Activated CD8-positive, alpha-beta memory T cell treated with anti-CD3 and anti-CD28 coated beads for 1 hour (primary cell): ENCODE measurements at places on chromosomes 16 and 17.

GRCh38 chr17:50364715-50365114 is 8.3 kb downstream of the MRPL27 start:
- DNase-seq = no peak

- no peak for DNase-seq
These were observed 56.0 kb downstream of the ABAT start for GRCh38 chr16:8730335-8730915.

DNA sequence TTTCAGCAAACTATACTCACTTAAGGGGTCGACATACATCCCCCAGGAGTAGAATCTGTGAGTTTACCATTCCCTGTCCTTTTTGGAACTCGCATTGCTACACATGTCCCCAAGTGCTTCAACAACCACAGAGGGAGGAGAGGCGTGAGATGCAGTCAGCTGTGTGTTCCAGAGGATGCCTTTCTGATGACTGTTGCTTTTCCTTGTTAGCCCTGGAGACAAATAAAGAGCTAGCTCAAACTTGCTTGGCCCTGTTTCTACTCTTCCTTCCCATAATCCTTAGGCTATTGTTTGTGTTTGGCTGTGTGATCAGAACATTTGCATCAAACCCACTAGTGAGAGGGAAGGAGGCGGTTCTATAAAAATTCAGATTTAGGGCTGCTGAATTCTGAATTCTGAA is 264.0 kb downstream of the ENGASE start:
- DNase-seq = no peak

DNA sequence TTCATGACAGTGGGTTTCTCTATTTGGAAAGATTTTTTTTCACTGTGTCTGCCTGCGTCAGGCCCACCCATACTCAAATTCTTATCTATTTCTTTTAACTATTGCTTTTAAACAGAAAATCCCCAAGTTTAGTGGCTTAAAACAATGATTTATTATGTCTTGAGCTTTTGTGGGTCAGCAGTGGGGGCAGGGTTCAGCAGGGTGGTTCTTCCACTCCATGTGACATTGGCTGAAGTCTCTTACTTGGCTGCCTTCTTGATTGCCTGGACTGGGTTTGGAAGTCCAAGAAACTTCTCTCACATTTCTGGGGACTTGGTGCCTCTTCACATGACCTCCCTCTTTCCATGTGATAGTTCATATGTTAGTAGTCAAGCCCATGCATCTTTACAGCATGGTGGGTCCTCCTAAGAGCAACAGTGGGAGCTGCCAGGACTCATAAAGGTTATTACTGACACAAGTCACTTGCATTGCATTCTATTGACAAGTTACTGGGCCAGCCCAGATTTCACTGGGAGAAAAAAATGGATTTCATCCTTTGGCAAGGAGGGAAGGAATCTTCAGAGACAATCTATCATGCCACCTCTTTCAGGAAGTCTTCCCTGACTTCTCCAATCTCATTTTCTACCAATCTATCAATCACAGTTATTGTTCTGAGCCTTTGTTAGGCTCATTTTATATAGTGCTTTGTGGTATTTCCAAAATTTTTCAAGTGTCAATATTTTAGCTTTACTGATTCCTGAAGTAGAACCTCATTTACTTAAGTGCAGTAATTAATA is 436.1 kb downstream of the XYLT1 start:
- DNase-seq = no peak

- no peak for DNase-seq
These were observed 77.6 kb downstream of the CMIP start for GRCh38 chr16:81522108-81522701.

GRCh38 chr16:29649588-29650494 is 13.2 kb upstream of the SPN start:
- DNase-seq = no peak

DNA sequence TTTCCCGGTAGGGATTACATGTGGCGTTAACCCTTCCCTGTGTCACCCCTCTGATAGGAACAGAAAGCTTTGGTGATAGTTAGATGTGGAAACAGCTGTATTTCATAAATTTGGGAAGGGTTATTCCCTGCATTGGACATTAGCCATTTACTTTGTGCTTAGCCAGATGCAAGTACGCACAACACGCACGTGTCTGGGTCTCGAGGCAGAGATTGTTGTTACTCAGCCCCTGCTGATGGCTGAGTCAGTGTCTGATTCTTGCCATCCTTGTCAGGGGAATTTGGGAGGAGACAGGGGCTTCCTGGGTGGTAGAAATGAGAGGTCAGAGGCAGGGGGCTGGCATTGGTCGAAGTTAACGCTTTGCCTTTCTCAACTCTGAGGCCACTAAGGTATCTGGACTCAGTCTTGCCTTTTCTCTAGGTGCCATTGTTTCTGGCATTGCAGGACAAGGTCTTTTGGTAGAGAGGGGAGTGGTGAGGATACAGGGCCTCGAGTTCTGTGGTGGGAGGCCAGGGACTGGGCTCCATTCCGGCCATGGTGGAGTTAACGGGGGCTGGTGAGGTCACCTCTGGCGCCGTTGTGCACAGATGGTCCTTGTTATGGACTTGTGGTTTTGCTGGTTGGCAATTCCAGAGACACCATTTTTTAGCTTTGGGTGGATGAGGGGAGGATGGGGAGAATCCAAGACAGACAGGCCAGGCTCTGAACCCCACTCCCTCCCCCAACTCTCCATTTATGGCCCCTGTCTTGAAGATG is 8.2 kb downstream of the MMP2 start:
- DNase-seq = no peak

DNA sequence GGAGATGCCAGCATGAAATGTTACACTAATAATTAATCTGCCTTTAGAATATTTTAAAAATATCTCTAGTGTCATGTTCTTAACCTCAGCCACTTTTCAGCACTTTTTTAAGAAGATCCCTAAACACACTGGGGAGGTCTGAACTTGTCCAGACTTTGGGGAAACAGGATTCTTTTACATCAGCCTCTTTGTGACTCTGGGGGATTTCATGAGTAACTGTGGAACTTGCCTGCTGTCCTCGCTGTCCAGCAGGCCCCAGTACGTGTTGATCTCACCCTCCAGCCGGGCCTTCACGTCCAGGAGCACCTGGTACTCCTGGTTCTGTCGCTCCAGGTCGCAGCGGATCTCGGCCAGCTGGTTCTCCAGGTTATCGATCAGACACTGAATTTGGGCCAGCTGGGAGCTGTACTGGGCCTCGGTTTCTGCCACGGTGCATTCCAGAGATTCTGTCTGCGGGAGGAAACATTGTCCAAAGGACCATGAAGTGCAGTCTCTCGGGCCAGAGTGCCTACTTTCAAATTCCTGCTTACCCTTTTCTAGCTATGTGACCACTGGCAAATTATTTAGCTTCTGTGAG is 5.5 kb downstream of the KRT40 start:
- DNase-seq = no peak

DNA sequence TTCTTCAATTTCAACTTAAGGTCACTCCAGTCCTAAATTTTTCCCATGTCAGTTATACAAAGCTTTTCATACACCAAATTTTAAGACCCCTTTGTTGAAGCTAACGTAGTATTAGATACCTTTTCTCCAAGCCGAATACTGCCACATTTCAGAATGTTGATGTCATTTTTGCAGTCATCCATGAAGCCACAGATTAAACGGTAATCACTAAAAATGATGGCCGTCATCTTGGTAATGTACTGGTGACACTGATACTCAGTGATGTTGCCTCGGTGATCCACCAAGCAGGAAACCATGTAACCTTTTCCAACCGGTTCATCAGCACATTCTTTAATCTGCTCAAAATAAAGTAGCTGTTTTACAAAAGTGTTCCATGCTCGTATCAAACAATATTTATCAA is 82.1 kb upstream of the CLEC18B start:
- DNase-seq = no peak

GRCh38 chr16:77112746-77113145 is 78.2 kb upstream of the MON1B start:
- no peak for DNase-seq

- DNase-seq = no peak
These were observed 895 bp downstream of the SEPTIN1 start for GRCh38 chr16:30381291-30382041.

DNA sequence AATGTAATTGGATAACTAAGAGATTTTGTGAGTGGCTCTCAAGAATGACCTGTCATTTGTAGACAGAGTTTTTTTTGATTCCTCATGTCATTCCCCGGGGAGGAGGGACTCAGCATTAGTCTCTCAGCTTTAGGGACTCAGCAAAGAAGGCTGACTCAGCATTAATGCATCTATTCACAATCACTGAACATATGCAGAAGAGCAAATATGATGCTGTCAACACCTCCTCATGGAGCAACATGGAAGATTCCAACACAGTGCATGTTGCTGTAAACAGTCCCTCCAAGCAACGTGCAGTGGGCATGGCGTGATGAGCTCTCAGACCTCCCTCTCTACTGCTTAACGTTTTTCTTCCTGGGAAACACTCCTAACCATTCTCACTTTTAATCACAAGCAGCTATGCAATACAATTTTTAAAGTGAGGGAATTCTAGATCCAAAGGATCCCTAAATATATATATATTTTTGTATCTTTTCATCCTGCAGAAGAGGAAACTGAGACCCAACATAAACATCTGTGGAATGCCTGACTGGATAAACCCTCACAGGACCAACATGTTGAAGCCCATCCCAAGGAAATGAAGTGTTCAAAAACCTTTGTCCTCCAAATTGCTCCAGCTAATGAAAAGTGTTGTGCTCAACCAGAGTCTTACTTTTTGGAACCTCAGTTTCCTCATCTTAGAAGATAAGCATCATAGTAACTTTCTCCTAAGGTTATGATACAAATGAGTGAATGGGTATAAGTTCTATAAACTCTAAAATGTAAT is 38.9 kb downstream of the TMEM100 start:
- no peak for DNase-seq

GRCh38 chr17:59688008-59688407 is 19.2 kb downstream of the PTRH2 start:
- no peak for DNase-seq

- no peak for DNase-seq
These were observed 37.6 kb upstream of the DHRS7B start for GRCh38 chr17:21089145-21089544.

DNA sequence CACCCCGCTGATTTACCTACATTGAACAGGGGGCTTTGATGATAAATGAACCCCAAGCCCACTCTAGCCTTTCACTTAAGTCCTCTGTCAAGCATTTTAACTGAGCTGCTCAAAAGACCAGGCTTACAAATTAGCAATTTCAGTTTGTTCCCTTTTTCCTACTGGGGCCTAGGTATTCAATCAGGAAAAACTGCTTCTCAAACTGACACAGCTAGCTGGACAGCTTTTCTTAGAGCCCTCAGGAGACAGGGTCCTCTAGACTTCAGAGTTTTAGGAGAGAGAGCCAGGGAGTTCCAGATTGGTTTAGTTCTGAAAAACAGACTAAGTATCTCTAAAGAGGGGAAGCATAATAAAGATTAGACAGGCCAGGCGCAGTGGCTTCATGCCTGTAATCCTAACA is 6.2 kb upstream of the HEXIM2 start:
- DNase-seq = no peak

- no peak for DNase-seq
These were observed 76.1 kb downstream of the TNRC6C start for GRCh38 chr17:78034429-78035091.

DNA sequence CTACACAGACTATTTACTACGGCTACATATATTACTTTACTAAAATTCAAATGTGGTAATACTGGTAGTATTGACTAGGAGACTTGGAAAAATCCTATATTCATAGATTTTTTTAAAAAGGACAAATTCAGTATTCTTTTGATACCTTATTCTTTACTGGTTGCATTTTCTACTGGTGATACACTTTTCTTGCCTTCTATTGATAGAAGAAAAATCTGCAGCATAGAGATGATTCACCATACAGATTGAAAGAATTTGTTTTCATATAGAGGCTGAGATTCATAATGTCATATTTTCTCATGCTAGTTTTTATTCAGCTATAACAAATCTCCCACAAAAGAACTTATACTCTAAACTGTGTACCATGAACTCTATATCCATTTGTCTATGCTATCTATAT is 195.4 kb upstream of the C17orf78 start:
- no peak for DNase-seq

- DNase-seq = no peak
These were observed 192.4 kb downstream of the RAB11FIP4 start for GRCh38 chr17:31583772-31584356.
